ENCODE measurements at places on chromosomes 13 and 19.

DNA sequence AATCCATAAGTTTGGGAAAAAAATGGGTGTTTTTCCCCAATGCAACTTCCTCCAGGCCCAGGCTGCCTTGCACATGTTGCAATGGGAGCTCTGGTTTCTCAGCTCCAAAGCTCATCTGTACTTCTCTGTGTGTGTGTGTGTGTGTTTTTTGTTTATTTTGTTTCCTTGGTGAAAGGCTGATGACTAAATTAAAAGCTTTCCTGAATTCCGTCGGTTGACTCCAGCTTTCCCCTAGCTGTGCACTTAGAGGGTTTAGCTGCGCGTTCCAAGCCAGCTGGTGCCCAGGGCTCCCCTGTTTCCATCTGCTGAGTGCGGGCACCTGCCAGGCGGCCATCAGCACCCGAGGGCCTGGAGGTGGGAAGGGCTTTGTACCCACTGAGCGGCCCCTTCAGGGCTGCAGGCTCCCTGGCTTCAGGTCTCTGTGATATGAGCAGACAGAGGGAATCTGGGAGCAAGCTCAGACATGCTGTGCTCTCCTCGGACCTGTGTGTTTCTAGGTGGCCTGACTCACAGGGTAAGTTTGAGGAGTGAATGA lies 129.1 kb upstream of the SOX1 start:
- no peak for DNase-seq

GRCh38 chr13:93769101-93769500 lies 542.5 kb downstream of the GPC6 start:
- no peak for DNase-seq

DNA sequence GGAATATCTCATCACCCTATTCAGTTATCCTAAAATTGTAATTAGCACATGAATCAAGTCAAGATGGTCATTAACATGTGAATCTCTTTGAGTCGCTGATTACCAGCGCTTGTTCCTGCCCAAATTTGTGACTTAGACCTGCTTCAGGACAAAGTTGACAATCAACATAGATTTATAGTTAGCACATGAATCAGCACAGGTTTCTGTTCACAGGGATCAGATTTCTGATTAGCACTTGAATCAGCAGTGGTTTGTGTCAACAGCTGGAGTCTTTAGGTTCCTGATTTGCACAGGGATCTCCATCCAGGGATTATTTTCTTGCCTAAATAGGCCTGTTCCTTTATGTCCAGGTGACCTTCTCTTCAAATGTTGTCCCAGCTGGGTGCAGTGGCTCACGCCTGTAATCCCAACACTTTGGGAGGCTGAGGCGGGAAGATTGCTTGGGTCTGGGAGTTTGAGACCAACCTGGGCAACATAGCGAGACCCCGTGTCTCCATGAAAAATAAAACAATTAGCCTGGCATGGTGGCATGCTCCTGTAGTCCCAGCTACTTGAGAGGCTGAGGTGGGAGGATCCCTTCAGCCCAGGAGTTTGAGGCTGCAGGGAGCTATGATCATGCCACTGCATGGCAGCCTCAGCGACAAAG lies 3.8 kb upstream of the LRFN3 start:
- DNase-seq = no peak

GRCh38 chr13:28624707-28625432 lies 34.1 kb upstream of the POMP start:
- no peak for DNase-seq

DNA sequence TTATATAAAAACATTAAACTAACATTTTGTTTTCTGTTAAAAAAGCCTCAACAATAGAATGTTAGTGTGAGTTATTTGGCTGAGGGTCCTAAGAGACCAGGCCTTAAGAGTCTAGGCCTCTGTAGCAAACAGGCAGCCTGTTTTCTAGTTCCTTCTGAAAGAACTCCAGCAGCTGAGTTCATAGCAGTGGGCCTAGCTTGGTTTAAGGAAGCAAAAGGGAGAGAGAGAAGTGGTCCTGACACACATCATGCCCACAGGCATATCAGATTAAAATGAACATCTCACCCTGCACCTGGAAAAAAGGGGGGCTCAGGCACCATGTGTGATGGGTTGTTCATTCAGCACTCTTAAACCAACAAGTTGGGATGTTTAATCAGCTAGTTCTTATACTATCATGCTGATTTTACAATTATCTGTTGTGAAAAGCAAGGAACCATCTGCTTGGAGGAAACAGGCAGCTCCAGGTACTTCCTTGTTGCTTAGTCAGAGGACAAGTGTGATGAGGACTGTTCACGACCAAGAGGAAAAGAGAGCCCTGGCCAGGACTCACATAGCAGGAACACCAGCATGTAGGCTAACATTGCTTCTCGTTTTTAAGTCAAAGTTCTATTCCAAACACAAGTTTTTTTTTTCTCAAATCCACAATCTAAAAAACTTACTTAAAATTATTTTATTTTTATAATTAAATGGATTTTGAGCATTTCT lies 81.3 kb upstream of the FRY start:
- DNase-seq = no peak

GRCh38 chr13:21123956-21124355 lies 52.4 kb downstream of the SKA3 start:
- no peak for DNase-seq

DNA sequence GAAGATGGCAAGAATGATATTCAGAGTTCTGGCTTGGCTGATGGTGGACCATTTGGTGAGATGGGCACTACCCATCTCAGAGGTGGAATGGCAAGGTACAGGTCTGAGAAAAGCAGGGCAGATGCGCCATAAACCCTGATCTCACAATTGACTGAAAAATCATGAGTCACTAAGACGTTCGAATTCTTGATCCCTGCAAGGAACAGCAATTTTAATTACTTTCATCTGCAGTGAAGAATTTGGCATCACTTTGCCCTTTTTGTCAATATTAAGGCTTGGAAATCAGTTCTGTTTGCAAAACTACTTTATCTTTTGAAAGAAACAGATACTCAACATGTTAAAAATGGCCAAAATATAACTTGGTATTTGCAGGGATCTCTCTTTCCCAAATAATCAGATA lies 38.1 kb downstream of the HTR2A start:
- DNase-seq = no peak

- no peak for DNase-seq
Measured at GRCh38 chr13:94849254-94849653, 136.9 kb upstream of the SOX21 start.

GRCh38 chr13:28671126-28671792 lies 12.3 kb downstream of the POMP start:
- DNase-seq = no peak

DNA sequence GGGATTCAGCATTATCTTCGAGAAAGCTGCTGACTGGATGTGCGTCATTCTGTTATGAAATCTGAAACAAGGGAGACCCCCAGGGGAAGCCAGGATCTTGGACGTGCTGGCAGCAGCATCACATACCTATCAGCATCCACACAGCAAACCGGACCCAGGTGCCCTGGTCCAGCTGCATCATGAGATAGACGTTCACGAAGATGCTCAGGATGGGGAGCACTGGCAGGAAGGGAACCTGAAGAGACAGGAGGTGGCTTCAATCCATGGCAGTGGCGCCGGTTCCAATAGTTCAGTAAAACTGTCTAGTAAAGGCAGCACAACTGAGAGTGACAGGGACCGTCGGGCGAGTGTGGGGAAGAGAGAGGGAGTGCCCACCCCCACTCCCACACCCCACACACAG lies 79.5 kb downstream of the SLC7A1 start:
- DNase-seq = no peak

DNA sequence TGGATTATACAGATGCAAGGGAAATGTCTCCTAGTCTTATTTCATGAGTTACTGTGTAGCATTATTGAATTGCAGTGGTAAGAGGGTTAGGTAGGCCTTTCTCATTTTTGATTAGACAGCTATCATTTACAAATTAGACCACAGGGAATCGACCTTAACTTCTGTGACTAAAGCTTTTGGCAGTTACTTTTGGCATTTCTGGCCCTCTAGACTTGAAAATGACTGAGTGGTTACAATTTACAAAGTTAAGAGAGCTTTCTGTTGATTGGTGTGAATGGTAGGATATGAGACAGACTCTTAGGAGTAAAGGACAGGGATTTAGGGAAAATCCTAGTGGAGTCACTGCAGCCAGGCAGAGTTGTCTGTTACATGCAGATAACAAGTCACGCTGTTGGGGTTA lies 86.1 kb downstream of the GGACT start:
- DNase-seq = no peak

- DNase-seq = no peak
Measured at GRCh38 chr13:98915981-98916380, 61.9 kb downstream of the DOCK9 start.

DNA sequence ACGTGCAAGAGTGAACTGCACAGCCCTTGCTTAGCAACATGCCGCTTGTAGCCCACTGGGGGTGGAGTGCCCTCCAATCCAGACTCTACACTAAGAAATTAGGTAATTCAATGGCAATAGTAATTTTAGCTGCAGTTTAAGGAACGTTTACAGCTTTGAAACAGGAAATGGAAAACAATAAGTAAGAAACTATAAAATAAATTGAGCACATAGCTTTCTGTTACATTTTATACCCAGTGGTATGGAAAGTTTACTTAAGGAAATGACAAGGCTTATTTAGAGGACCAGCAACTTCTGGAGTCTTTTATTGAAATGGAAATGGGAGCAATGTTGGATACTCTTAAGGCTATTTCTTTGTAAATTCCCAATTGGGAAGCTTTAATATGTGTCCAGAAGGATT lies 373.2 kb downstream of the KCNRG start:
- DNase-seq = no peak

GRCh38 chr19:12543855-12544254 lies 7.4 kb downstream of the ZNF564 start:
- DNase-seq = no peak

DNA sequence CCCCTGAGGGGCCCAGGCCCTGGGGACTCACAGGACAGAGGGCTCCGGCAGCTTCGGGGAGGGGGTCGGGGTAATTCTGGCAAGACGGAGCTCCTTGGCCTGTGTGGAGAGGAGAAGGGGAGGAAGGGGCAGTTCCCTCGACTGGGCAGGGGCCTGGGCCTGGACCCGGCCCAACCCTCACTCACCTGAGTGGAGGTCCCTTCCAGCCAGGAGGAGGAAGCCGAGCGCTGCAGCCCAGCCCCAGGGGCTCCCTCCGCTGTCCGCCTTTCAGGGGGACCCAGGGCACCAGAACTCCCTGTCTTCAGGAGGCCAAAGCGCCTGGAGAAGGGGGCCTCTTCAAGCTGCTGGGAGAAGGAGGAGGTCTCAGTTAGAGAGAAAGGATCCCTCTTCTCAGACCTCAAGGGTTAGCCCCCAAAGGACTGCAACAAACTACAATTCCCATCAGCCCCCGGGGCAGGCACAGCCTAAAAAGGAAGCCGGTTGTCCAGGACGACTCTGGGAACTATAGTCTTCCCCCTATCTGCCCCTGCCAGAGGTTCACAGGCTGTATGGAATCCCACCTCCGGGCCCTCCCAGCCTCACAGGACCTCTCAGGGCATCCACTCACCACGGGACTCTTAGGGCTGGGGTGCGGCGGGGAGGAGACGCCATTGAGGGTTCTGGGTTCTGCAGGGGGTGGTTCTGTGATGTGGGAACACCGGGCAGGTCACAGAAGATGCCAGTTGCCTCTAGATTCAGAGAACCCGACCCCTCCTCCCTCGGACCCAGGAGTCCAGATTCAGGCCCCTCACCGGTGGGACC lies 19.8 kb downstream of the EPS8L1 start:
- no peak for DNase-seq

- DNase-seq = no peak
Measured at GRCh38 chr13:82330499-82330898, 1551.8 kb downstream of the SLITRK1 start.

DNA sequence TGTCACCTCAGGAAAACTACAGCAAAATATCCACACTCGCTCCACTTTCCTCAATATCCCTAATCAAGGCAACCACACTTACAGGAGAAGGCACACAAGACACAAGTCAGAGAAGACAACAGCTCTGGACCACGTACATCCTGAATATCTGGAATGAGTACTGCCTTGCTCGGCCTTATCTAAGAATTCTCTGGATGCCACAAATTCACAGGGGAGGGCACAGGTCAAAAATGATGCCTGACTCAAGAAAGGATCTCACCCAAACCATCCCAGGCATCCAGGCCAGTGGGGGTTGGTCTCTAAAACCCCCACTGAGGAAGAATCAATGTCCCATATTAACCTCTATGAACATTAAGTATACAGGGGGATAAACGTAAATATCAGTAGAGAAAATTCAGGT lies 29.9 kb downstream of the ATP7B start:
- DNase-seq = no peak

DNA sequence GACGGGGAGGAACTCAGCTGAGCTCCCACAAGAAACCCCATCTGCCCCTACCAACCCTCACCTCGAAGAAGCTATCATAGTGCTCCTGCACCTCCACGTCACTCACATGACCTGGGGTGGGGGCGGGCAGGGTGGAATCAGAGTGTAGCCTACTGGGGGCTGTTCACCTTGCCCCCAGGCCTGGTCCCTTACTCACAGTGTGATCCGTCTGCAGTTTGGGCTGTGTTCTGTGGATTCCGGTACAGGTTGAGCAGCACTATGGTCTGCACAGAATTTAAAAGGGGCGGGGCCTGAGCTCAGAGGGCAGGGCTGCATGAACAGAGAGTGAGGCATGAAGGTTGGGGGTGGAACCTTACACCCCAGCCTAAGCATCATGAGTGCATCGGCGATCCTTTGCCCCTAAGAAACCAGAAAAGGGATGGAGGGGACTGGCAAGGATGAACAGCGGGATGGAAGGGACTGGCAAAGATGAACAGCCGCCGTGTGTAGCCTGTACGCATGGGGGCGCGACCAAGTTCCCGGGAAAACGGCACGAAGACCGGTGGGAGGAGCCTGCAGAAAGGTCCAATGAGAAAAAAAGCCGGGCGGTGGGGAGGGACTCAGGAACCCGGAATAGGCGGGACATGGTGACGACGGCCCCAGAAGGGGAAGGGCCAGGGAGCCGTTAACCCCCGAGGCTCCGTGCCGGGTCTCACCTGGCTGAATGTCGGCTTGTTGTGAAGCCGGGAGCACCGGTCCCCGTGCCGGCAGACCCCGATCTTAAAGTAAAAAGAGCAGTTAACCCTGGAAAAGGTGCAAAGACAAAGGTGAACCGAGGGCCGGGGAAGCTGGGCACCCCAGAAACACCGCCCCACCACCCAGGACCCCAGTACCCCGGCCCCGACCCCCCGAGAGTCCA lies 539 bp downstream of the U2AF1L4 start:
- peak; percentile 96 for DNase-seq
